Stimulated activated CD8-positive, alpha-beta memory T cell treated with anti-CD3 and anti-CD28 coated beads, Interleukin-2, amount 100 ng/mL, for 1 hour (primary cell): ENCODE measurements at places on chromosomes 4 and X.

- DNase-seq = no peak
These were observed 228.2 kb downstream of the PCDH10 start for GRCh38 chr4:133377286-133377685.

GRCh38 chrX:42754115-42754514, 23.8 kb downstream of the PPP1R2C start:
- no peak for DNase-seq

DNA sequence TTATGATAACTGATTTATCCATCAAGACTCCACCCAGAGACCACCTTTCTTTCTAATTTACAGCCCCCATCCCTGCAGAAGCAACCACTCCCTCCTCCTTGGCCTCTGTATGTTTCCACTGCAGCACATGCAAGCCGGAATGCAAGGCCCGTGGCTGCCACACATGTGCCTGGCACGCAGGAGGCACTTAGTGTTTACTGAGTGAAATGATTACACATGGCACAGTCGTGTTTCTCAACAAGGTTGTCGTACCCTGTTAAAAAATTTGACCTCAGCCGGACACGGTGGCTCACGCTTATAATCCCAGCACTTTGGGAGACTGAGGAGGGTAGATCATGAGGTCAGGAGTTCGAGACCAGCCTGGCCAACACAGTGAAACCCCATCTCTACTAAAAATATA, 104.3 kb downstream of the APBB2 start:
- DNase-seq = no peak

DNA sequence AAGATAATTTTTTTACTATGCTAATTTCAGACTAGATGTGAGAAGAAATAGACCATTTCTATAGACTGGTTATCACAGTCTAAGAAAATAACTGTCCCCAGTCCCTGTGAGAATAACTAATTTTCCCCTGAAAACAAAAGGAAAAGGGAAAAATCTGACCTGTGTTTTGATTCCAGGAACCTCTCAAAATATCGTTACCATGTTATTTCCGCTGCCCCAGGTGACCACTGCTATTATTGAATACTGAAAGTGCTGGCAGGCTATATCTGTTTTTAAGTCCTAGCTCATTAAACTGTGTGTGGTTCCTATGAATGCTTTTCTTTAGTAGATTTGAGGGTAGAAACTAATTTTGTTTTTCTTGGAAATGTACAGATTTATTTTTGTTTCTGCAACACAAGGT, 83.6 kb downstream of the GAB1 start:
- DNase-seq = no peak

DNA sequence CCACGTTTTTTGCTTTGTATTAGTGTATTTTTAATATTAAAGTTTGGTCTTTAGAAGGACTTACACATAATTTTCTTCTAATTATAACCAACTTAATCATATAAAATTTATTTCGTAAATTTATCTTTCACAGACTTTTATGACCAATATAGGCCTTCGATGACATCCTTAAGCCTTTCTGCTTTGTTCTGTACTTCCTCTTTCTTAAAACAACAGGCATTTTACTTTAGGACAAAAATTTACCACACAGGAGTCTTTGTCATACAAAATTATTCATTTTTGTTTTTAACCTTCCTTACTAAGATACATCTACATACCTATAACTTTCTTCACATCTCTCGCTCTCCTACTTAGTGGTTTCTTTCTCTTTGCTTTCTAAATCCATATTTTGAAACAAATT, 56.3 kb downstream of the RGS12 start:
- no peak for DNase-seq
